ENCODE measurements at places on chromosomes 1 and 21. TPM values are rescaled to one million over a fixed set of nuclear protein-coding genes. Genes with fewer than 3 reads are reported as not detected.
A peak's percentile ranks its signal among the peaks of the same experiment; 100 is the strongest.

- DNase-seq = no peak
These were observed 6.4 kb downstream of the TGFB2 start for GRCh38 chr1:218351391-218352074.

DNA sequence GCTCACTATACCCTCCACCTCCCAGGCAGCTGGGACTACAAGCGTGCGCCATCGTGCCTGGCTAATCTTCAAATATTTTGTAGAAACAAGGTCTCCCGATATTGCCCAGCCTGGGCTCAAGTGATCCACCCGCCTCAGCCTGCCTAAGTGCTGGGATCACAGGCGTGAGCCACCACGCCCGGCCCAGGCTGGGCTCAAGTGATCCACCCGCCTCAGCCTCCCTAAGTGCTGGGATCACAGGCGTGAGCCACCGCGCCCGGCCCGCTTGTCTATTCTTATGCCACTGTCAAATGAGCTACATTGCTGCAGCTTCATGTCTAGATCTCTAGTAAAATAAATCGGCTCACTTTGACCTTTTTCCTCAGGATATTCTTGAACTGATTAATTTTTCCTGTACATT, 107.7 kb upstream of the COL6A1 start:
- DNase-seq = no peak

Gene PDC
- total RNA-seq = 0.14 TPM

- DNase-seq = no peak
These were observed 908 bp downstream of the DDI2 start for GRCh38 chr1:15618077-15618654.

DNA sequence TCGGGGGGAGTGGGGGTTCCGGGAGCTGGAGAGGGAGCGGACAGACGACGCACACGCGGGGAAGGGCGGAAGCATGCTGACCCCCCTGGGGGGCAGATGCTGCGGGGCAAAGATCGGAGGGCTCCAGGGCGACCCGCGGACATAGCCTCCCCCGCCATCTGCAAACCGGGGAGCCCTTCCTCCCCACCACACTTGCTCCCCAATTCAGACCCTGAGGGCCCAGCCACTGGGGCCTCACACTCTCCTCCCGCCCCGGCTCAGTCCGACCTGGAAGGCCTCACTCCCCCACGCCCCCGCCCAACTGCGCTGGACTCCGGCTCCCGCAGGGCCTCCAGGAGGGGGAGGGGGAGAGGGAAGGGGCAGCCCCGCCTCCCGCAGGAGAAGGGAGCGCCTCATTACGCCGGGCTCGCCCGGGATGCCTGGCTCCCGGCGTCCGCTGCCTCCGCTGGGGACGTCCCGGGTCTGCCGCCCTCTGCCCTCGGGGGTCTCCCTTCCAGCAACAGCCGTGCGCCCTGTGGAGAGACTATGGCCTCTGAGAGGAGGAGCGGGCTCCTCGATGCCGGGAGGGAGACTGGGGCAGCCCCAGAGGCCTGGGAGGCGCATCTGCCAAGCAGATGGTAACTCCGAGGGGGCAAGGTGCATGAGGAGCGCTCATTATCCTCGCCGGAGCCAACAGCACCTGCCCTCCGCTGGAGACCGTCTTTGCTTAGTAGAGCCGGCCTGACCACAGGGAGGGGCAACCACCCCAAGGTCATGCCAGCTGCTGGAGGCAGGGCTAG, 636 bp upstream of the CAMK2N1 start:
- DNase-seq = no peak

DNA sequence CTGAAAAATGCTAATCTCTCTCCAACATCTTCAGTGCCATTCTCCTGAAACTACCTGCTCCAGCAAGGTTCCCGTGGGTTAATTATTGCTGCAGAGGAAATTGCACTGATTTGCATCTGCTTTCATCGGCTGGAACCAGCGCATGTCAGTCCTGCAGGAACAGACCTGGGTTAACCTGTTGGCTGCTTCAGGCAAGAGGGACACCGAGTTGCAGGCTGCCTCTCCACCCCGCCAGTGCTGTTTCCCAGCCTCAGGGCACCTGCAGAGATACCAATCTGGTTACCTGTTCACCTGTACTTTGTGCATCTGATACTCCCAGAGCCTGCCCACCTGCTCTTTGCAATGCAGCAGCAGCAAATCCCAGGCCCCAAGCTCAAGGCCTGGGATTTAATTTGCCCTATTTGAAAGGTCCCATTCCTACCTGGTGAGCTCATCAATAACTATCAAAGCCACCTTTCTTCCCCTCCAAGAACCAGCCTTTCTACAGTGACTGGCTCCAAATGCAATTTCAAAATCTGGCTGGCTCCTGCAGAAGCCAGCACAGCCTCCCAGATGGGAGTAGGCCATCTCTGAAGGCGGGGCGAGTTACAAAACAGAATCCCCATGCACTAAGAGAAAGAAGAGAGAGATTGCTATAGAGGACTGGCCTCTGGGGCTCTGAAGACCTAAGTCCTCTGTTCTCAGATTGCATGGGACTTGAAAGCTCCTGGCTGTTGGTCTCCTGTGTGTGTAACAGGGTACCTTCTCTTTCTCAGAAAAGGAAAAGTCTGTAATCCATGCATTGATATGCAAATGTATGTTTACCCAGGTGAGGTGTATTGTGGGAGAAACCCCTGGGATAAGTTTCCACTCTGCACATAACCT, 67.8 kb downstream of the TOMM20 start:
- DNase-seq = no peak

DNA sequence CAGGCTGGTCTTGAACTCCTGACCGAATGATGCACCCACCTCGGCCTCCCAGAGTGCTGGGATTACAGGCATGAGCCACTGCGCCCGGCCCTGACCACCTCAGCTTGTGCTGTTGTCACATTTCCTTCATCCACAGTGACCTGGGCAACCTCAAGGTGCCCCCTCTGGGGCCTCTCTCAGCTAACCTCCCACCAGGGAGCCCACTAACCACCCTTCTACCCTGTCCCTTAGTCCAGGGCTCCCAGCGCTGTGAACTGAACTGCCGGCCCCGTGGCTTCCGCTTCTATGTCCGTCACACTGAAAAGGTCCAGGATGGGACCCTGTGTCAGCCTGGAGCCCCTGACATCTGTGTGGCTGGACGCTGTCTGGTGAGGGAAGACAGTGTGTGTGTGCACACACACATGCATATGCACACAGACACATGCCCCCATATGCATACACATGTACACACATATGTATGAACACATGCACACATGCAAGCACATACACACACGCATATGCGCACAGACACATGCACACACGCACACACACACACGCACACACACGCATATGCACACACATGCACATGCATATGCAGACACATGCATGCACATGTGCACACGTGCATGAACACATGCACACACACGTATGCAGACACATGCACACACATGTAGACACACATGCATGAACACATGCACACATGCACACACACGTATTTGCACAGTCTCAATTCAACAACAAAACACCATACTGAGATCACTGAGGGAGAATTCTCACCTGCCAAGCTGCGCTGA, 6.2 kb downstream of the ADAMTSL4 start:
- no peak for DNase-seq

DNA sequence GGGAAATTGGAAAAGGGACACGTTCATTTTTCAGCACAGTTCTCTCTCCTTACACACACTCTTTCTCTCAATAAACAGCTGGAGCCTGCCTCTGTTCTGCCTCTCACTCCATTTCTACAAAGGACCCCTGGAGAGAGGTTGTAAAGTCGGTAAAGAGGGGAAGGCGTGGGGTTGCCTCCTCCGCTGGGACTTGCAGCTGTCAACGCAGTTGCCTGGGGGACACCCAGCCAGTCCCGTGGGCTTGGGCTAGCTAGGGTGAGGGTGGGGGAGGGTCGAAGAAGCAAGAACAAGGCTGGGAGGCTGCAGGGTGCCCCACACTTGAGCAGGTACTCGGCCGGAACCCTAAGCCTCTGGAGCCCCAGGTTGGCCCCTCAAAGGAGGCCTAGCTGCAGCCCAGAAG, 27.6 kb downstream of the C1orf216 start:
- DNase-seq = no peak

Gene NBPF10
- total RNA-seq = 0.66 TPM

DNA sequence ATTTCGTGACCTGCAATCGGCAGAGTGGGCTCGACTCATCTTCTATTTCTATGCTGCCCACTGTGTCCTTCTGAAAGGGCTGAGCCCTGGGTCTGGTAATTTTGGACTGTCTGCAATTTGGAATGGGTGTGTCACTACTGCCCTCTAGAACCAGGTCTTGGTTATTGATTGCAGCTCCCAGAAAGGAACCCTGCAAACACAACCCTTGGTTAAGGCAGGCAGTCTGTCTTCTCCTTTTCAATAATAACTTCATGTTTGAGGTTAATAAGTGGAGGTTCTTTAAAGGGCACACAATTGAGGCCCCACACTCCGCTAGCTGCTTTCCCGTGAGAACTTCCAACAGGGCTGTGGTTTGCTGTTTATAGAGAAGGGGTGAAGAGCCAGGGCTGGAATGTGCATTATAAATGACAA, 79.9 kb upstream of the LYST start:
- DNase-seq = no peak

DNA sequence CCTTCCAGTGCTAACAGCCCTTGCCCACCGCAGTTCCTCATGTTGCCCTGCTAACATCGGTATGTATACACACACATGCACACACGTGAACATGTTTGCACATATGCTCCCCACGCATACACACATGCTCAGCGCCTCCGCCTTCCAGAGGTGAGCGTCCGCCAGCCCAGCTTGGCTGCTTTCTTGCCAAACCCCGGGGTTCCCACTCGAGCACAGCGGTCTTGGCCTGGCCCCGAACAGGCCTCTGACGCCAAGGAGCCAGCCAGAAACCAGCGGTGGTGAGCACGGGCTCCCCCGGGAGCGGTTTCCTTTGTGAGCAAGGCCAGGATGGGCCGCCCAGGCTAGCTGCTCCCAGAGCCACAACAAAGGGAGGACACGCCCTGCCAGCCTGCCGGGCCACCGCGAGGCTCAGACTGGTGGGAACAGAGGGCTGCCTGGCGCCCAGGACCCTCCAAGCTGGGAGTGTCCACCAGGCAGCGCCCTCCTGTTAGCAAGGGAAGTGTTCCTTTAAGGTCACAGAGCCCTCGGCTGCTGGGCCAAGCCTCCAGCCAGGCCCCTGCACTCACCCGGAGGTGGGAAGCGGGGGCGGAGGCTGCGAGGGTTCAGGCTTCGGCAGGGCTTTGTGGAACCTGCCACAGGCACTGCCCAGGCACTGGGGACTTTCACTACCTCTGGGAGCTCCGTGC, 65.4 kb downstream of the ALPL start:
- DNase-seq = no peak

GRCh38 chr1:75589637-75590036, 21.3 kb downstream of the SLC44A5 start:
- no peak for DNase-seq

DNA sequence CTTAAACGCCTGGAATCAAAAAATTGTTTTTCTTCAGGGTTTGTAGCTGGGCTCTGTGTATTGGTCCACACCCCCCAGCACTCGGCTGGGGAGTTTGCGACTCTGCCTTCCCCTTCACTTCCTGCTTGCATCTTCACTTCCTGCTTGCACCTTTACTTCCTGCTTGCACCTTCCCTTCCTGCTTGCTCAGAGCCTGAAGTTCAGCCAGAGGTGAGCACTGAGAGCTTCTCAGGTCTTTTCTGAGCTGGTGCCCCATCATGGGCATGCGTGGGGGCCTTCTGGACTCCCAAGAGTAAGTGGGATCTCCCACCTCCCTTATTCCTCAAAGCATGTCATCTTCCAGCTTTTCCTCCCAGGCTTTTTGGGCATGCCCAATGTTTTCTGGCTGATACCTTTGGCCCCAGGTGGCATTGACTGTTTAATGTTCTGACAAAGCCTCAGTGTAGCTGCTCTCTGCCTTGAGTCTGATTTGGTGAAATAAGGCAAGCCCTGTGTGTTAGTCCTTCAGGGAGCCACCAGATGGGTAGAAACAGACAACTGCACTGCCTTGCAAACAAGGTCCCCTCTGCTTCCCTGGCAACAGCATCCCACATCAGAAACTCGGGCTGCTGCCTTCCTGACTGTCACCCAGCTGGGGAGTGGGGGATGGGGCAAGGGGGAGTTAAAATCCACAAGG, 3.5 kb downstream of the KRTAP10-2 start:
- peak; percentile 8 for DNase-seq

- DNase-seq = no peak
These were observed 200.1 kb downstream of the AMY1C start for GRCh38 chr1:103949779-103950178.

DNA sequence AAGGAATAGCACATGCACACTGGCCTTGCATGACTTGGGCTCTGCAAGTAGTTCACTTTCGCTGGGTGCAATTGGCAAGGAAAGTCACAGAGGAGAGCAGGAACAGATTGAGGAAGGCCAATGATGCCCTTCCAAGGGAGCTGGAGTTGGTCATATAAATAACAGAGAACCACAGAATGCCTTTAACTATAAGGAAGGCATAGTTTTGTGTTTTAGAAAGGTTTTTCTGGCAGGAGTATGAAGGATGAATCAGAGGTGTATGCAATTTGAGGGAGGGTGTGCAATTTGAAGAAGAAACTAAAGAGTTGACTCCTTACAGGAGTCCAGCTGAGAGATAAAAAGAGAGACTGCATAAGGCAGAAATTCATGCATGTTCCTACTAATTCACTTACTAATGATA, 112.1 kb downstream of the PHTF1 start:
- DNase-seq = no peak

DNA sequence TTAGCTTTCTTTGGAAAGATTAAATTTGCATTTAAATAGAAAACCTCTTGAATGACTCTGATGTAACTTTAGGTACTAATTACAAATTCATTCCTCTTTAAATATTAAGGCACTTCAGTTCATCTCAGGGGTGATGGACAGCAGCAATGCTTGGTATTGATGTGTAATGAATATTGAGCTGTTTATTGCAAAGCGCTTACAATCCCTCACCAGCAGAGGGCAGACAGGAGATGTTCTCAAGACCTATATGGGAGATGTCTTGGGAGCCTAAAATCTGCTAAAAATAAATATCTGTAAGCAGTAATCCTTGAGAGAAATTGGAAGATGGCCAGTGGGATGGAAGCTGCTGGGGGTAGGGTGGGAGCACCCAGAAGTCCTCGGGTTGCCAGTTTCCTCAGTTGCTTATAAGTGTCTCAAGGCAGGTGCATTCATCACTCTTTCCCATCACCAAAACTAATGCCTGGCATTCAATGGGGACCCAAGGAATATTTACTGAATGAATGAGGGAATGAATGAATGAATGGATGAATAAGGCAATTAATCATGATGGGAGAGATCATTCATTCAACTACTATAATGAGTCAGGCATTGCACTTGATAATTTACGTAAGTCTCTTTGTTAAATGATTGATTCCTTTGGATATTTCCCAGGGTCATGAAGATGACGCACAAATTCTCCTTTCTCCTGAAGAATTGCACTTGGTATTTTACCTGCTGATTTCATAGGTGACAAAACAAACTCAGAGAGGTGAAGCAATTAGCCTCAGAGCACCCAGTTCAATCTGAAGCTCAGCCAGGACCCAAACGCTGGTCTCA, 2.3 kb downstream of the KLHDC8A start:
- DNase-seq = peak; percentile 22

Measured in thymus (tissue), 14 donors.